ENCODE measurements at places on chromosomes 11 and 22.

- no peak for DNase-seq
Measured at GRCh38 chr11:13962562-13963168, at the start of gene SPON1. Gene SPON1 (plus strand): TSS chr11:13962723. CDS start chr11:13962905, 182 bp downstream.

GRCh38 chr11:11107076-11107723 lies 245.8 kb downstream of the CSNK2A3 start:
- DNase-seq: peak; percentile 35

DNA sequence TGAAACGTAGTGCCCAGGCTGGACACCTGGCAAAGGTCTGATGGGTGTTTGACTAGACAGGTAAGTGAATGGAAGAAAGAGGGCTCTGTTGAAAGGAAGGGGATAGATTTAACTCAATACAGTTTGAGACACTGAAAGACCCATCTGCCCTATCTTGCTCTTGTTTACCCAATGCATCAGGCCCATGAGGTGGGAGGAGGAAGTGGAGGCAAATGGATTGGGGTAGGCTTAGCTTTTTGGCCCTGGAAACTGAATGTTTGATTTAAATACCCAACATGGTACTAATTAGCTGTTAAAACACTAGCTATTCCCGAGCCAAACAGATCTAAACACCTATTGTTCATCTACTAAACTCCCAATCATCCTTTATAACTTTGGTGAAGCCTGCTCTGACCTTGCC lies 3.5 kb upstream of the UVRAG start:
- DNase-seq: no peak

GRCh38 chr11:67662835-67663531 lies 11.4 kb downstream of the ALDH3B2 start:
- no peak for DNase-seq

GRCh38 chr11:9037963-9038362 lies 34.2 kb upstream of the NRIP3 start:
- DNase-seq: no peak

GRCh38 chr11:6253197-6253596 lies 6.4 kb upstream of the CCKBR start:
- DNase-seq: no peak

GRCh38 chr11:34328632-34328910 lies 29.2 kb downstream of the ABTB2 start:
- DNase-seq: no peak

DNA sequence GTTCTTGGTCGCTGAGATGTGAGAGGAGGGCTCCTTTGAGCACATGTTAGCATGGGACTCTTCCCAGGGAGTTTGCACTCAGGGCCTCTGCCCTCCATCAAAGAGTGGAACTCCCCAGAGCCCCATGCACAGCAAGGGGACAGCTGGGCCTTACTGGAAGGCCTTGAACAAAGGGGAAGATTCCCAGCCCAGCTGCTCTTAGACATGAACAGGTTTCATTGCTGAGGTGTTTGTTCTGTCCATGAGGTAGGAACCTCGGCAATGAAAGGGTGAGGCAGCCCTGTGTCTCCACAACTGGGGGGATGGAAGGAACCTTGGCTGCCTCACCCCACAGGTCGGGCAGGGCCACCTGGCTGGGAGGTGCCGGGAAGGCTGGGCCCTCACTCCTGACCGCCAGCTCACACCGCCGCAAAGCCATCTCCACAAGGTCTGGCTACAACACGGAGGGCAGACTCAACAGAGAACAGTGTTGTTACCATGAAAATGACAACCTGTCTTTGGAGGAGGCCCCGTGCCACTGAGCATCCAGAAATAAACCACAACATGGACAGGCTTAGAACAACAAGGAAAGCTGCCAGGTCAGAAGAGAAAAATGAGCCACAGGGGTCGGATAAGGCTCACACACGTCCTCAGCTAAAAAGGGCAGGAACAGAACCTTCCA lies 3.2 kb downstream of the DERL3 start:
- DNase-seq: no peak

All from KBM-7 (cell line).